HepG2 (cell line): ENCODE measurements at places on chromosomes 4 and X. TPM values are rescaled to one million over a fixed set of nuclear protein-coding genes. Genes with fewer than 3 reads are reported as not detected.

Gene SLC49A3
- 0.17 and 0.22 TPM in 2 replicates for polyA plus RNA-seq

DNA sequence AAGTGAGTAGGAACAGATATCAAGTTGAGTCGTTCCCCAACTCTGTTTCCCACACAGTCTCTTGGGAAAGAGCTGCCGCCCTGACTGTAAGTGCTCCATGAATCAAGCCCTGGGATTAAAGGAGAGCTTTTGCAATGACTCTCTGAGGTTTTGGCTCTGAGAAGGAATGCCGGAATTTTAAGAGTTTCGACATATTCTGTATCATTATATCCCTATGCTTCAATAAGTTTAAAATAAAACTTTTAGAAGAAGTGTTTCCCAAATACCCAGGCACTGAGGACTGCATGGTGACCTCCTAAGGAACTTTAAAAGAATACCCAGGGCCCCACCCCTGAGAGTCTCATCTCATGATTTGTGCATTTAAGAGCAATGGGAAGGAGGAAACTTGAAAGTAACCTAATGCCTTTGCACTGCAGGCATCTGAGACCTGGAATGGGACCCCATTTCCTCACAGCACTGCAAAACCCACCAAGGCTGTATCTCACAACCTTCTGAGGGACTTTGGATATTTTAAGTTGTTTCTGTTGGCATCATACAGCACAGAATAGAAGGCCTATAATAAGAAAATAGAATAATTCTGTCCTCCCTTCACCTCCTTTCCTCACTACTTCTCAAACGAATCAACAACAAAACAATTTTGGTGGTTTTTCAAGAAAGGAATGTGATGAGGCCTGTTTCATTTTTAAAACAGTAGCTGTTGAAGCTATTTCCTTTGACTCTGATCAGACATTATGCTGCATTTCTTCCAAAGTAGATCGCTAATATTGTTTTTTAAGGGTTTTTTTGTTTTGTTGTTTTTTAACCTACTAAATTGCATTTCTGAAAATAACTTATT lies 121.2 kb downstream of the GASK1B start:
- DNase-seq, result no peak

DNA sequence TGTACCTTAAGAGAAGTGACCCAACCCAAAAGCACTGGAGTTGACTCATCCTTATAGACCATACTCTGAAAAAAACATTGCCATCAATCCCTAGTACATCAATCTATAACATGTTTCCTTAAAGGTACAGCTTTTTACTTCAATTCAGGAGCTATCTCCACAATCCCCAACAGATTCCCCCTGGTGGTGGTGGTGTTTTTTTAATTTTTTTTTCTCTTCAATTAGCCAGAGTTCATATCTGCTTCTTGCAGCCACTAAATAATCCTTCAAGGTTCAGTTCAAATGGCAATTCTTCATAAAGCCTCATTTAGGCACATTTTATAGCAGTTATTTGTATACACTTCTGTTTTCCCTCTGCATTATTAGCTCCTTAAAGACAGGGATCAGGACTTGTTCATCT lies 60.7 kb upstream of the KDR start:
- DNase-seq, result no peak

DNA sequence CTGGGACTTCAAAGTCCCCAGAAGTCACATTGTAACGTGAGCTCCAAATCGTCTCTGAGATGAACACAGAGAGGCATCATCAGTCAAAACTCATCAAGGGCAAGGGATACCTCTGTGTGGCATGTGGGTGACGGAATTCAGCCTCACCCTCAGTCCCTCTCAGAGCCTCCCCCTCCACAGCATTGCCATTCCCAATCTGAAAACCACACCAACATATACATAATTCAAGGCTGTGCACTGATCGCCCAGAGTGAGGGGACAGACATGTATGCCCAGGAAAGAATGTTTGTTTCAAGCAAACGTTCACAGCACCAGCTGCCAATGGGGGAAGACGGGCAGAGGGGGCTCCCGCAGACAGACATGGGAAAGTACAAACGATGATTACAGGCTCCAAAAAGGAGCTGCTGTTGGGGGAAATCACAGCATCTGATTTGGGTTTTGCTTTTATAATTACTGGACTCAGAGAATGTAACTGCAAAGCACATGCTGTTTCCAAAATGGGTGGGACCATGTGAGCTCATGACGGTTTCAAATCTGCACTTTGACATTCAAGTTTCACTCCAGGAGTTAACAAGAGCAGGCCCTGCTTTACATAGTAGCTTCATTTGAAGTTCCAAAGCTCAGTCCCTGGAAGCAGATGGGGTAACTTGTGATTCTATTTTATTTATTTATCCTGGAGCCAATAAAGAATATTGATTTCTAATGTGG lies 88.3 kb downstream of the CLCN4 start:
- DNase-seq, result no peak

- DNase-seq, result no peak
Observed at GRCh38 chrX:386239-386767, 404 bp downstream of the PPP2R3B start.

DNA sequence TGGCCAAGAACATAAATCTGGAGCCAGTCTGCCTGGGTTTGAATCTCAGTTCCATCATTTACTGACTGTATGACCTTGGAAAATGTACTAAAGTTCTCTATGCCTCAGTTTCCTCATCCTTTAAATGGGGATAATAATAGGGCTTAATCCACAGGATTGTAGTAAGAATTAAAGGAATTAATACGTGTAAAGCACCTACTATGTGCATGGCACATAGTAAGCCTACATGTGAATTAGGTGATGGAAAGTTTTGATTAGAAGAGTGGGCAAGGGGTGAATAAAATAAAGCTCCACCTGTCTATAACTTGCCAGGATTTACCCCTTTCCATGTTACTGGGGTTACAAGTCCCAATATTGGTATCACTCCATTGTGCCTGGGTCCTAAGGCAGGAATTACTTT lies 35.8 kb upstream of the IL13RA2 start:
- no peak for DNase-seq

GRCh38 chr4:127379499-127379898 lies 253.3 kb upstream of the INTU start:
- no peak for DNase-seq

GRCh38 chr4:86975927-86976326 lies 41.1 kb downstream of the AFF1 start:
- no peak for DNase-seq

Gene MAP7D2
- 7.2 and 9.6 TPM in 2 replicates for polyA plus RNA-seq

DNA sequence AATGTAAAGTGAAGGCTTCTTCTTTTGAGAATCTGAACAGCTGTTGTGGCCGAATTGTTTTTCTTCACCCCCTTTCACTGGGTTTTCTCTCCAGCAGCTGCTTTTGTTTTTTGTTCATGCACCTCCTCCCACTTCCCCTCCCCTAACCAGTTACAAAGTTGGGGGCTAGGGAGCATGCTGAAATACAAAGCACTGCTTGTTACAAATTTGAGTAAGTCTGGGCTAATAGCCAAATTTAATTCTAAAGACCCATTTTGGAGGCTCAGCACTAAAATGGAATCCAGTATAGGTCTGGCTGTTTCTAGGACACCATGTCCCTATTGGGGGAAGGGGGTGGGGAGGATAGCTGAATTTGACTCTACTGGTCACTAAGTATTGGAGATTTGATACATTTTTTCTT lies 89.2 kb upstream of the GPM6B start:
- no peak for DNase-seq

Gene BEND2
- not detected in 2 replicates for polyA plus RNA-seq

DNA sequence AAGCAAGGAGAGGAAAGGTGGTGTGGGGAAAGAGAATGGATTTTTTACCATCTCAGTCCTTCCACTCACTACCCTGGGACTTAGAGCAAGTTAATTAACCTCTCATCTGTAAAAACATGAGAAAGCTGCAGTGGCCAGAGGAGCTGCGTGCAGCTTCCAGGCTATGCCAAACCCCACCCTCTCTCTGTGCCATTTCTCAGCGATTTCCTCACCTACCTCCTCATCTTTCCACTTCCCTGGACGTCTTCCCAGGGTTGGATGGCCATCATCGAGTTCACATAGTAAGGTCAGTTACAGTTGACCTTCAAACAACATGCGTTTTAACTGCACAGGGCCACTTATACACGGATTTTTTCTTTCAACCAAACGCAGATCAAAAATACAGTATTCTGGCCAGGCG lies 64.3 kb downstream of the SMIM20 start:
- DNase-seq, result no peak

Gene DCAF12L2
- not detected in 2 replicates for polyA plus RNA-seq

DNA sequence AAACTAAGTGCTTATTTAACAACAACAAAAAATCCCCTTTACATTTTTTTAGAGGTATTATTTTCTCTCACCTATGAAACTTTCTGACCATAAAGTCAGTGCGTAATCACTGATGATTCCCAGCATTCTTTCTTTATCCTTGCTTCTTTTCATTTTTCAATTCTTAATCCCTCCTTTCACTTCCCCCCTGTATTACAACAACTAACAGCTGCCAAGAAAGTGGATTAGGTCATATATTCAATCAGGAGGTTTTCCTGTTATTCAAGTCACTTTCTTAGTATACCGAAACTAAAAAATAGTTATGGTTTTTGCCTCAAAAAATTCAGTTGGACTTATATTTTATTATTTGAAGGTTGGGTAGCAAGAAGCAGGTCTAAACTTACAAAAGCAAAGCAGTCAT lies 2.1 kb upstream of the STAP1 start:
- DNase-seq, result no peak

Gene NOX1
- polyA plus RNA-seq, result 0.07 and 0.10 TPM in 2 replicates

Gene RPA4
- polyA plus RNA-seq, result 0.08 TPM in 1 of 2 replicates, not detected in the other

DNA sequence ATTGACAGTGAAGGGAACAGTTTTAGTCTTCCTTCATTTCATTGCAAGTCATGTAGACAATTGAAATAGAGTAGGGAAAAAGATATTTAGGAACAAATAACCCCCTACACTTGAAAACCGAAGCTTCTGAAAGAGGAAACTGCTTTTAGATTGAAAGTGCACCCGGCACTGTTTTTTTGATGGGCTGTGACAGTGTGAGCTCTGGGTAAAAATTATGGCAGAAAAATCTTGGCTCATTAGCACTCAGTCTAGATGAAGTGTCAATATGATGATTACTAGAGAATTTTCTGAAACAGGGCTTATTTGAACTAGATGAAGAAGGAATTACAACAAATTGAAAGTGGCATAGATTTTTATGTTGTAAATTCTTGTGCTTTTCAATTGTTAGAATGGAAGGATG lies 1132.4 kb downstream of the RAPGEF2 start:
- DNase-seq, result no peak

GRCh38 chr4:102736636-102737549 lies 23.9 kb downstream of the MANBA start:
- no peak for DNase-seq

DNA sequence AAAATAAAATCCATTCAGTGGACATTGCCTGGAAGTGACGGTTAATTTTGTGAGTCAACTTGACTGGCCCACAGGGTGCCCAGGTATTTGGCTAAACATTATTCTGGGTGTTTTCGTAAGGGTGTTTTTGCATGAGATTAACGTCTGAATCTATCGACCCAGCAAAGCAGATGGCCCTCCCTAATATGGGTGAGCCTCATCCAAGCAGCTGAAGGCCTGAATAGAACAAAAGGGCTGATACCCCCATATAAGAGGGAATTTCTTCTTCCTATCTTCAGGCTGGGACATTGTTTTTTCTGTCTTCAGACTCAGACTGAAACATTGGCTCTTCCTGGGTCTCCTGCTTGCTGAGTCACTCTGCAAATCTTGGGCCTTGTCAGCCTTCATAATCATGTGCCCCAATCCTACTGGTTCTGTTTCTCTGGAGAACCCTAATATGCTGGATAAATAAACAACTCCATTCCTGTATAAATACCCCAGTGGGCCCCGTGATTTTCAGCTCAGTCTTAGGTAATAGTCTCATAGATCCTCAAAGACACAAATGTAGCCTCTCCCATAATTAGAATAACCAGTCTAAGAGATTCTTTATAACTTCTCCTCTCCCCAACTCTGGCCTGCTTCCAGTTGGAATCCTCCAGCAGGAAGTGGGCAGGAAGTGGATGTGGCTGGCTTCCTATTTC lies 33.1 kb upstream of the DDX3X start:
- no peak for DNase-seq

DNA sequence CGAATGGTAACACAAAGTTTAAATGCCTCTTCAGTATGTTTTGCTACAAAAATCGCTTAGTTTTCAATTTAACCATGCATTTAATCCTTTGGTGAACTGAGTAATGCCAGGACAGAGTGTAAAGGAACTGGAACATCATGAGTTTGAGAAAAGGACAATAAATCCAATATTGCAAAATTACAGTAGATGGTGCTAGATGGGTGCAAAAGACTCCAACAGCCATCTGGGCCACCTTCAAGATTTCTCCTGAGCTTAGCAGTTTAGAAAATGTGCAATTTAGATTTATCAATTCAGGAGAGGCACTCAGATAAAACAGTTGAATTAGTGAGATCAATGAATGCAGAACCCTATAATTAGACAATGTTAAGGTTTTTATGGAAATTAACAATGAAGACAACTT lies 33.2 kb upstream of the MID1IP1 start:
- no peak for DNase-seq

DNA sequence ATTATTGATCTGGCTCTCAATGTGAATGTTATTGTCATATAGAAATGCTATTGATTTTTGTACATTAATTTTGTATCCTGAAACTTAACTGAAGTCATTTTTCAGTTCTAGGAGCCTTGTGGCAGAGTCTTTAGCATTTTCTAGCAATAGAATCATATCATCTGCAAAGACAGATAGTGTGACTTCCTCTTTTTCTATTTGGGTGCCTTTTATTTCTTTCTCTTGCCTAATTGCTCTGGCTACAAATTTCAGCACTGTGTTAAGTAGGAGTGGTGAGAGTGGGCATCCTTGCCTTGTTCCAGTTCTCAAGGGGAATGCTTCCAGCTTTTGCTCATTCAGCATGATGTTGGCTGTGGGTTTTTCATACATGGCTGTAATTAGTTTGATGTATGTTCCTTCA lies 102.7 kb downstream of the SH3BGRL start:
- DNase-seq, result no peak

GRCh38 chrX:40104985-40105834 lies 7.5 kb upstream of the BCOR start:
- DNase-seq, result no peak

DNA sequence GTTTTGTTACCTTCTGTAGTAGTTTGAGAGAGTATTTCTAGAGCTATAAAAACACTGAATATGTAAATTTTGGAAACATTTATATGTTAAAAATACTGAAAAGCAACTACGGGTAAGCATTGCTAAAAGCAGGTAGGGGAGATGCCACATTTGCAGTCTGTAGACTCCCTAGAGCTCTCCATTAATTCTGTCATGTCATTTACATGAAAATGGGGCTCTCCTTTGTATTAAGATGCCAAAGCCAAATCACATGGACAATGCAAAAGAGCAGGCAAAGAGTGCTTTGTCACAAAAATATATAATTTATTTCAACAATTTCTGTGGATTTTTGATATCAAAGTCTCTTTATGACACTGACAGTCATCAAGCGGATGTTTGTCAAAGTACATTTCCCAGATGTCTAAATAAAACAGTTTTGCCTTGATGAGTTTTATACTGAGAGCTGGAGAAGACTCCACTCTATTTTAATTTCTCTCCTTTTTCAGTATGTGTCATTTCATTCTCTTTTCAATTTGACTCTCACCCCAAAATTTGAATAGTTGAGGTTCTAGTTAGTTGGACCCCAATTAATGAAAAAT lies 51.8 kb downstream of the LDB2 start:
- DNase-seq, result no peak

Gene MXRA5
- polyA plus RNA-seq, result not detected in 2 replicates

Gene ADRA2C
- 15.4 and 23.1 TPM in 2 replicates for polyA plus RNA-seq

GRCh38 chr4:182236186-182236585 lies 7.0 kb upstream of the TENM3 start:
- no peak for DNase-seq

Gene SRPX2
- 4.6 and 6.7 TPM in 2 replicates for polyA plus RNA-seq

- no peak for DNase-seq
Observed at GRCh38 chr4:138034871-138035270, 207.3 kb downstream of the SLC7A11 start.

GRCh38 chr4:108427946-108428485 lies 192.4 kb upstream of the RPL34 start:
- DNase-seq, result no peak
